Amniotic stem cell (primary cell): ENCODE measurements at places on chromosomes 2 and 18.

- DNase-seq = no peak
Measured at GRCh38 chr18:11419338-11419737, 190.1 kb upstream of the SLC35G4 start.

GRCh38 chr2:178910005-178910404, 102.8 kb upstream of the TTN start:
- DNase-seq = no peak

DNA sequence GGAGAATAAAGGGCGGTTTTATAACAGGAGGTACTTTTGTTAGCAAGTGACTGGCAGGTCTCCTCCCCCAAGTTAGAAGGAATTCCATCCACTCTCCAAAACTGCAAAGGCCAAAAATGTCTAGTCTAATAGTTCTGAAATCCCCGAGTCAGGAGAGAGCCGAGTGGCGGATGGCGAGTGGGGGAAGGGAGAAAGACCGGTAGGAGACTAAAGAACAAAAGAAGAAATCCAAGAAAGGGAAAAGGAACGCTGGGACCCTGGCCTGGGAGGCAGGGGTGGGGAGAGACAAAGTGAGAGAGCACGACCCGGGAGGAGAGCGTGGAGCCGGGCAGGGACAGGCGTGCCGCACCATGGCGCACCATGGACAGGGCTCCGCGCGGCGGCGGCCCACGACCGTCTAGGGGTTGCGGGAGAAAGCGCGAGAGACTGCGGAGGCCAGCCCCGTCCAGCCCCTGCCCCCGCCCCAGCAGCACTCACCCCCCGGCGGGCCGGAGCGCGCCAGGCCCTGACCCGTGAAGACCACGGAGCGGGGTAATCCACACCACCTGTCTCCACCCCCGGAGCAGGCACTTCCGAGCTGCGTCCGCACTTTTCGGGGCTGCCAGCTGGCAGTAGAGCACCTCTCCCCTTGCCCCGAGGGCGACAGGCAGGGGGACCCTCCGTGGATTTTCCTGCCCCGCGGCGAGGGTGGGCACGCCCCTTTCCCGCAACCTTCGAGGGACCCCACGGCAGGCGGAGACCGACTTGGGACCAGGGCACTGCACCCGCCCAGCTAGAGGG, 1.6 kb downstream of the CDH2 start:
- no peak for DNase-seq

DNA sequence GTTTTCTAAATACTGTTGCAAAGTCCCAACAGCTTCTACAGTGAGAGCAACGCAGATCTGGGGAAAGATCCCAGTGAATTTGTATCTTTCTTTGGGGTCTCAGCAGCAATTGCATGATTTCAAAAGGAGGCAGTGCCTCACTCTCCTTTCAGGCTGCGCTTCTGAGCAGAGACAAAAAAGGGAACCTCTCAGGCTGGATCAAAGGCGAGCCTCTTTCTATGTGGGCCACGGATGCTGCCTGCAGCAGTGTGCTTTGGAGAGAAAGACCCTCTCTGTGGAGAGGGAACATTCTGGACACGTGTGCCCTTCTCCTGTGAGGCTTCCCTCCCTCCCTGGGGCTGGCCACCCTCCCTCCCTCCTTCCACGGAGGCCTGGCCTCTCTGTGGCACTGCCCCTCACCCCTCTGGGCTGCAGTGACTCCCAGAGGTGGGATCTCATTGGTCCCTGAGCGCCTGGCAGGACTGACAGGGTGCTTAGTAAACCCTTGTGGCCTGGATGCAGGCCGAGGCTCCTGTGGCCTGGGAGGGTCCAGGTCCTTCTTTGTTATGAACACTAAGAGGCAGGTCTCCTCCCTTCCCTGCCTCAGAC, 21.6 kb upstream of the PDIA6 start:
- no peak for DNase-seq
